Fibroblast of skin of scalp (primary cell): ENCODE measurements at places on chromosomes 3 and 15.

GRCh38 chr15:86691091-86691663 lies 611.5 kb downstream of the AGBL1 start:
- no peak for DNase-seq

GRCh38 chr3:141019244-141019643 lies 31.9 kb upstream of the SPSB4 start:
- no peak for DNase-seq

- DNase-seq = peak; percentile 54
Measured at GRCh38 chr15:66673410-66674322, 28.4 kb upstream of the SMAD6 start.

- no peak for DNase-seq
Measured at GRCh38 chr3:57727106-57727505, 29.0 kb upstream of the SLMAP start.

DNA sequence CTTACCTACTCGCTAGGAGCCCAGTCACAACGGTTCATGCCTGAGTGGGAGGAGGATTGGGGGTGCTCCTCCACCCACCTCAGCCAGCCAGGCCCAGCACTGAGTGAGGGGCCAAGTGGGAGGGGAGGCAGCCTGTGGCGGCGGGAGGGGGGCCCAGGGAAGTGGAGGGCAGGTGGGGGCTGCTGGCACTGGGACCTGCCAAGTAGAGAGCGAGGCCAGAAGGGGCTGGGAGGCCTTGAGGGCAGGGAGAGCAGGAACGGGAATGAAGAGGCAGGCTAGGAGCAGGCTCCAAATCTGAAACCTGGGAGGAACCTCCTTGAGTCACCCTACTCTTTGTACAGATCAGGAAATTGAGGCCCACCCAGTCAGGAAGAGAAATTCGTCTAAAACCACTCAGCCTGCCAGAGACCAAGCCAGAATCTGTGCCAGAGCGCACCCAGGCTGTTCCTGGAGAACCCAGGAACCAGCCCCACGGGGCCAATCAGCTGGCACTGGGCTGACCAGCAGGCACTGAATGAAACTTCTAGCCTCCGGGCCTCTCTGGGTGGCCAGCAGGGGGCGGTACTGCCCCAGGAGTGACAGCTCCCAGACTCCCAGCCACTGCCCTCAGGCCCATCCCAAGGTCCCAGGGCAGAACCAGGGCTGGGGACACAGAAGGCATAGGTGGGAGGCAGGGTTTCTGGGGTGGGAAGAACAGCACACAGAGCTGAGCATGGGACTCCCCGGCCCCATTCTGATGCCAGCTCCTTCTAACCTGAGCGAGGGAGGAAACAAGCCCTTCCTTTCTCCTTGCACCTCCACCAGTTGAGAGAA lies 14.8 kb upstream of the CYP11A1 start:
- DNase-seq = peak; percentile 77

- peak; percentile 63 for DNase-seq
Measured at GRCh38 chr3:64539451-64540196, 148.2 kb downstream of the ADAMTS9 start.

DNA sequence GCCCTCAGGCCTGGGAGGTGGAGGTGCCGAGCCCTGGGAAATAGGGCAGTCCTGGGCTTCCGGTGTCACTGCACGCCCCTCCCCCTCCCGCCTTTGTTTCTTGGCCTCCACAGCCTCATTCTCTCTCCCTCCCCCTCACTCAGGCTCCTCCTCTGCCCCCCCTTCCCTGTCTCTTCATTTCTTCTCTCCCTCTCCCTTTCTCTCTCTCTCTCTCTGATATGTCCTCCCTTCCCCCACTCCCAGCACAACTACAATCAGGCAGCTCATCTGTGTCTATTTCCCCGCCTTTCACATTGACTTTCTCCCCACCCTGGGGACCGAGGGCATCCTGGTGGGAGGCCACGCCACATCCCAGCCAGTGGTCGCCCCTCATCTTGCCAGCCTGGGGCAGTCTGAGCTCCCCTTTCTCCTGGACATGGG lies 40.2 kb downstream of the IDH2 start:
- DNase-seq = peak; percentile 47

DNA sequence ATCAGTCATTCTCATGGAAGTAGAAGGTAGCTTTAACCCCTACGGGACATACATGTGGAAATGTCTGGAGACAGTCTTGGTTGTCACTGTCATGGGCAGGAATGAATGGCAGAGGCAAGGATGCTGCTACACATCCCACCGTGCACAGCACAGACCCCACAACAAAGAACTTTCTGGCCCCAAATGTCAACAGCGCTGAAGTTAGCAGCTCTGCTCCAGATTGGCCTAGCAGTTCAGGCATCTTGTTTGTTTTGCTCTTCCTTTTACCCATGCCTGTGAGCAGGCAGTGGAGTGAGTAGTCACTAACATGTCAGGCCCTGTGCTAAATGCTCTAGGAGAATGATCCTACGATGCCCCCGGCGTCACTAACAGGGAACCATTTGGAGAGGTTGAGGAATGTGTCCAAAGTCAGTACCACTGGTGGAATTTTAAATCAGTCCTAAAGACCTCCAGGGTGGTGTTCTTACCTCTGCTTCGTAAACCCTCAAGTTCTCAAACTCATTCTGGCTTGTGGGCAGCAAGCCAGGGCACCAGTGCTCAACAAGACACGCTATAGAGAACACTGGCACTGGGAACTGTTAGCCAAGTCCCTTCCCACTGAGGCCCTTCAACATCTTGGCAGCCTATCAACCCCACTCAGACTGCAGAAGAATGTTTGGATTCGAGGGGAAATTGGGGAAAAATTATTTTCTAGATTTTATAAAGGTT lies 142.2 kb downstream of the FOXP1 start:
- peak; percentile 32 for DNase-seq

DNA sequence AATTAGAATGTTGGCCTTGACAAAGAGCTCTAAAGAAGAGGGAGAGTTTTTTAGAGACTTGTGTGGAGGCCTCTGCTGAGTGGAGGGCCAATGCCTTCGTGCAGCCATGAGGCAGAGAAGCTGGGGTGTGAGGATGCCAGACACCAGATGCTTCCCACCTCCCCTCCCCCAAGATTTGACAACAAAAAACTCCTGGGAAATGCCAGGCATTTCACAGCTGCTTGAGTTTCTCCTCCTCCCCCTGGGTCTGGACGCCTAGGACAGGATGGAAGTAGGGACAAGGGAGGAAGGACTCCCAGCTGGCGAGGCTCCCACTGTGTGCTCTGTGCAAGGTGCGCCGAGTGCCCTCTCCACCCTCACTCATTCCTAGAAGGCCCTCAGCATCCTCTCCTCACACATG lies 20.1 kb downstream of the TGM4 start:
- DNase-seq = peak; percentile 68

GRCh38 chr15:92021792-92022191 lies 168.3 kb downstream of the SLCO3A1 start:
- no peak for DNase-seq

DNA sequence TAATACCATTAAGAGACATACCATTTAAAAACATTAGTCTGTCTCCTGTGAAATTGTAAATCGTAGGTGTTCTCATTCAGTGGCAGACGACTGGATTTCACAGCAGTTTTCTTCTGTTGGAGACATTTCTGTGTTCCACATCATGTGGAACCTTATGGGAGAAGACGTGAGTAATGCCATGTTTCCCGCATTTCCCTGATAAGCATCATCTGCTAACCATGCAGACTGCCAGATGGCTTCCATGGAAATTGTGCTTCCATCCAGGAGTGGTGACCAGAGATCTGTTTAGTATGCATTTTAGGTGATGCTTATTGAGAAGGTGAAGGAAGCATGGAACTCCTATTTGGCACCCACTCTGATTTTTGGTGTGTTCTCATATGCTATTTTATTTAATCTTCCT lies 28.4 kb upstream of the ST3GAL6 start:
- peak; percentile 2 for DNase-seq

- no peak for DNase-seq
Measured at GRCh38 chr3:42681361-42682038, 3.8 kb upstream of the KLHL40 start.

- DNase-seq = peak; percentile 37
Measured at GRCh38 chr3:50260942-50261441, 8.0 kb upstream of the SEMA3B start.

DNA sequence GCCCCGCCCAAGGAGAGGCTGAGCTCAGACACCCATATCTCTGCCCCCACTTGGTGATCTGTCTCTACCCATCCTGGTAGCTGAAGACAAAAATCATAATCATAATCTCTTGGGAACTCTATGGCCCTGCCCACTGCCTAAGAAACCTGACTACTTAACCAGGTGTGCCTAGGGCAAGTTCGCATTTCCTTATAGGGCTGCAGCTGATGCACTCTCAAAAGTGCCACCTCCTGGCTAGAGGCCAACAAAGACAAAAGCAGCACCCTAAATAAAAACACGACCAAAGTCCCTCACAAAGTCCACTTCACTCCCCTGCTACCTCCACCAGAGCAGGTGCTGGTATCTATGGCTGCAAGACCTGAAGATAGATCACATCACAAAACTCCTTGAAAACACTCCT lies 250.4 kb upstream of the SLITRK3 start:
- no peak for DNase-seq

- no peak for DNase-seq
Measured at GRCh38 chr15:97623091-97623661, 337.3 kb upstream of the ARRDC4 start.

DNA sequence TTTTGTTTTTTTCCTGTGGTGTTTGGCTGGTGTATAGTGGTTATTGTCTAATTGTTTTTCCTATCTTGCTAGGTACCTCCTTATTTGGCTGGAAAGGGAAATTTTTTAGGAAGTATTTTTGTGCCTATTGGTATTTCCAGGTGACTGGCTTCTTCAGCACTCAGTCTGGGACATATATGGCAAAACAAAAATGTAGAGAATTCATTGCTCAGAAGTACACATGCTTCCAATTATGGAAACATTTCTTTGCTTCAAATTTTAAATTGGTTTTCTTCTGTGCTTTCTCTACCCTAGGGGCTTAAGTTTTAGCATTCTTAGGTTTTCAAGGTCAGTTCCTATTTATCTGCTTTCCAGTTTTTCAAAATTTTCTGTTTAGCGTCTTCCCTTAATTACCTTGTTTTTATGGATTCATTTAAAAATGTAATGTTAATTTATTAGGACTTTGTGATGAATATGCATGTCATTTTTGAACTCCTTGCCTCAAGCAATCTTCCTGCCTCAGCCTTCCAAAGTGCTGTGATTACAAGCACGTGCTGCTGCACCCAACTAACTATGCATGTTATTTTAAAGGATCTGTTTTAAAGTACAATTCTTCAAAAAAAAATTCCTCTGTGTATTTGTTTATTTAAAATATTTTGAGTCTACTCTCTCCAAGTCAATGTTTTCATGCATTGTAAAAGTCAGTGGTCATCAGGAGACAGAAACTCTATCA lies 231.9 kb upstream of the DPPA4 start:
- no peak for DNase-seq

DNA sequence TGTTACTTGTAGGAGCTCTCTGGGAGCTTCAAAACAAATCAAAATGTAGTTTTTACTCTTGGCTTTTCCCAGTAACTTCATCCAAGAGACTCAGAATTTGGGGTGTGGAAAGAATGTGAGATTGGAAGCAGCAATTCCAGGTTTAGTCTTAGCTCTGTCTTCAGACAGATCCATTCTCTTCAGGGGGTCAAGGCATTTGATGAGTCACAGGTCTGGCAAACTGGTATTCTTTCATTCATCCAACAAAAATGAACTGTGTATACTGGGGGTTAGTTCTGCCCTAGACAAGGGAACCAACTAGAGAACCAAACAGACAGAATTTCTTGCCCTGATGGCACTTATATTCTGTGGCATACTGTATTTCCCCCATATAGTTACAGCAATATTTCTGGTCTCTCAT lies 36.3 kb upstream of the CADPS start:
- peak; percentile 52 for DNase-seq

DNA sequence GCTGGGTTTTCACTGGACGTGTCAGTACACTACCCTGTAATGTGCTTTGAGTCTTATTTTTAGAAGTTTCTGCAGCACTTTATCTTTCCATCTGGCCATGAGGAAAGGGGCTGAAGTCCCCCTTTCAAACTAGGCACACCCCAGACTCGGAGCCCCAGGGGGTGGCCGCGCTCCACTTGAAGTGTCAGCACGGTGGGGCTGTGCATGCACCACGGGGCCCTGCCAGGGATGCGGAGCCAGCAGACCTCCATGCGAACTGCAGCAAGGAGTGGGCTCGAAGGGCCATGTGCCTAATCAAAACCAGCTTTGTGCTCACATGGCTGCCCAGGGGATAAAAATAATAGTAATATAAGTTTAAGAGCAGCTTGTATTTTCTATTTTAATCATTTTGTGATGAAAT lies 100.9 kb upstream of the HACD2 start:
- peak; percentile 47 for DNase-seq

DNA sequence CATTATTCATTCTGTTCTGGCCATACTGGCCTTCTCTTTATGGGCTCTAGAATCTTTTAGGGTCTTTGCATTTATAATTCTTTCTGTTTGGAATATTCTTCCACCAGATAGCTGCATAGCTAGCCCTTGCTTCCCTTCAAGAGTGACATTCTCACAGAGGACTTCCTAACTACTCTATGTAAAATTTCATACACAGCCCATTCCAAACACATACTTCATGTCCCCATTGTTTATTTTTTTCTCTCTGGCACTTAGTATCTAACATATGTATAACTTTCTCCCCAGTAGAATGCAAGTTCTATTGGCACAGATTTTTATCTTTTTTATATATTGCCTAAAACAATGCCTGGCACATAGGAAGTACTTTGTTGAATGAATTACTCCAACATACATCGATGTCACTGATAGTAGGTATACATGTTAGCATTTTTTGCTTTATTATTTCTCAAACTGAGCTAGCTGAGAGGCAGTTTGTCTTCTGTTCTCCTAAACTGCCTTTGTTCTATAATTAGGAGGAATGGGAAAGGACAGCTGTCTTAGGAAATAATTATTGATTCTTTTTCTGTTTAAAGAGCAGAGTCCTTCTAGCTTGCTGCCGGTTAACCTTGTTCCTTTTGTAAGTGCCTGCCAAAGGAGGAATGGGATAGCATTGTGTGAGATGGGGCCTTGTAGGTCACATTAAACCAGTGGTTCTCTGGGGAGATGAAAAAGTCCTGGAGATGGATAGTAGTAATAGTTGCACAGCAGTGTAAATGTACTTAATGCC lies 7.9 kb downstream of the FAM162A start:
- no peak for DNase-seq

DNA sequence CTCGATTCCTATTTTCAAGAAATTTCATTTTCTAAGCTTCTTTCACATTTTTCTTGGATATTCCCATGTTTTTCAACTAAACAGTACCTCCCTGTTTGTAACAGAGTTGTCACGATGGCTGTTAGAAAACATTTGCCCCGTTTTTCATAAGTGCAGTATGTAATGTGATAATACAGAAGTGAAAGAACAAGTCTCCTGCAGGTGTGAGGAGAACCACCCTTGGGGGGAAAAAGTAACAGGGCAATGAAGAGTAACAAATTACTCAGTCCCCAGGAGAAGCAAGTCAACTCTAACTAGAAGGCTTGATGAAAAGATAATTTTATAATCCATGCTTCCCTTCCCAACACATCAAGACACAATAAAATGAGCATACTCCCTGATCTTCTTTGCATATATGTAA lies 493.3 kb downstream of the FOXP1 start:
- DNase-seq = no peak
